ENCODE measurements at places on chromosomes 2 and 18.

- no peak for DNase-seq
Measured at GRCh38 chr2:156088587-156088986, 243.9 kb downstream of the NR4A2 start.

DNA sequence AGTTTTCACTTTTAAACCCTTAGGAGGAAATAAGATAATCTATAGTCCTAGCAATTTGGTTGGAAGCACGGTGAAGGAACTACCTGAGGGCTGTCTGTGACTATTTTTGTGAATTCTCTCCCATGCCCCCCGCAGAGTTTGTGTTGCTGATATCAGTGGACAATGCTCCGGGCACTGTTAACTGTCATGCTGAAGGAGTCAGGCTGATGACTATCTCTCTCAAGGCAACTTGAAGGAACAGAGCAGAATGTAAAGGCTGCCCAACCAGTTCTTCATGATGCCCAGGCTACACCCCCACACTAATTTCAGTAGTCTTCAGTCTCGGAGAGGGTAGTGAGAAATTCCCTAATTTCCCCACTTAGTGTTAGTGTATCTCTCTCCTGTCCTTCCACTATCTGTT lies 21.6 kb upstream of the RAB6C start:
- no peak for DNase-seq

DNA sequence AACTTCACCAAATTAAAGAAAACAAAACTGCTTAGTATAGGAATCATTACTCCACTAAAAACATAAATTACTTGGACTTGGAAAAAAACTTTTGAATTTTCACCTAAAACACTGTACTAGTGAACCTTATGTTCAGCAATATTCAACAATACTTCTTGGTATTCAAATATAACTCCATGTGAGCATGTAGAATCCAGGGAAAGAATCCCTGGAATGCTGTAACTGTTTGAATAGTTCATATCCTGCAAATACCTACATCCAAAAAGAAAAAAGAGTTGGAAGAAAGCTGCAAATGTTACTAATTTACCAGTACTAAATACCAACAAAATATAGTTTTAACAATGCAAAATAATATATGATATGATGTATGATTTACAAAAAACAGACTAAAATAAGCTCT lies 65.4 kb downstream of the IKZF2 start:
- no peak for DNase-seq

- DNase-seq: no peak
Measured at GRCh38 chr2:222298311-222299150, at the start of gene PAX3. PAX3 (minus strand) TSS chr2:222298998; CDS start chr2:222298615, 383 bp downstream.

GRCh38 chr18:778194-778927 lies 33.7 kb downstream of the YES1 start:
- no peak for DNase-seq

DNA sequence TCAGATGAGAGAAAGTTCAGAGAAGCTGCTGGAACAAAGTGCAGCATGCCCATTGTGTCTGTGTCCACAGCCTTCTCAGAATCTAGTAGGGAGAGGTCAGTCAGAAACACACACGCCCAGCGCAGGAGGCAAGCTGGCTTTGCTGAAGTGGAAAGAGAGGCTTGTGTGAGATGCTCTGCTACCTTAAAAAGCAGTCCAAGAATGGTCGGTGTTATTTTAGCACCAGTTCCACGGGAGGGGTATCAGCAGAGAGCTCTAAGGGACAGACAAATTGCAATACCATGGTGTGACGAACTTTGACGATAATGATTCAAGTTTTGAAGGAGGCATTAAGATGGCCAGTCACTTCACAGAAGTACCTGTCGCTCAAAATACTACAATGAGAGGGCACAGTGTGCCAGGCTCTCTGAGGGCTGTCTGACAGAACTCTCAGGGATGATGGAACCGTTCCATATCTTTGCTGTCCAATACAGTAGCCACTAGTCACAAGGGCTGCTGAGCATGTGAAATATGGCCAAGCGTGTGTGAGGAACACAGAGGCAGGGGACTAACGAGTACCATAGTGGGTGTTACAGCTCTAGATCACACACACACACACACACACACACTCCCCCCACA lies 237.5 kb upstream of the TMEM200C start:
- no peak for DNase-seq

GRCh38 chr18:41870191-41870590 lies 84.8 kb upstream of the PIK3C3 start:
- no peak for DNase-seq

DNA sequence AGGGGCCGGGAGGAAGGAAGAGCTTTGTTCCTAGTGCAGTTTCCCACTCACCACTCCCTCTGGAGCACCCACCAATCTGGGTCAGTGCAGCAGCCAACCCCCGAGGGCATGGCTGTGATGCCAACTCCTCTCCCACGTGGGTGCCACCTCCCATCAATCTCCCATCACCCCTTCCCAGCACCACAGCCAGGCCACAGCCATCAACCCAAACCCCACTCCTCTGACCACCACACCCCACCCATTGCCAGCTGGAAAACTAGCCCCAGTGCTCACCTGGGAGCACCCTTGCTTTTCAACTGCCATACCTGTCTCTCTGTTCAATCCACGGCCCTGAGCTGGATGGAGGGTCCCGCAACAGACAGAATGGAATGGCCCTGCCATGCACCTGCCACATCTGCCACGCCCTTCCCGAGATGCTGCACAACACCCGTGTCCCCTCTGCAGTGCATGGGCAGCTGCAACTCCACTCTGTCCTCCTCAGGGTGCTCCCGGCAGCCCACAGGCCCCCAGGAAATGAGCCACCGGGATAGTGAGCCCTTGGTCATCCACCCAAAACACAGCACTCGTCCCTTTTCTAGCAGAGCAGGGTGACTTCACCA lies 112.4 kb upstream of the ID2 start:
- DNase-seq: no peak

DNA sequence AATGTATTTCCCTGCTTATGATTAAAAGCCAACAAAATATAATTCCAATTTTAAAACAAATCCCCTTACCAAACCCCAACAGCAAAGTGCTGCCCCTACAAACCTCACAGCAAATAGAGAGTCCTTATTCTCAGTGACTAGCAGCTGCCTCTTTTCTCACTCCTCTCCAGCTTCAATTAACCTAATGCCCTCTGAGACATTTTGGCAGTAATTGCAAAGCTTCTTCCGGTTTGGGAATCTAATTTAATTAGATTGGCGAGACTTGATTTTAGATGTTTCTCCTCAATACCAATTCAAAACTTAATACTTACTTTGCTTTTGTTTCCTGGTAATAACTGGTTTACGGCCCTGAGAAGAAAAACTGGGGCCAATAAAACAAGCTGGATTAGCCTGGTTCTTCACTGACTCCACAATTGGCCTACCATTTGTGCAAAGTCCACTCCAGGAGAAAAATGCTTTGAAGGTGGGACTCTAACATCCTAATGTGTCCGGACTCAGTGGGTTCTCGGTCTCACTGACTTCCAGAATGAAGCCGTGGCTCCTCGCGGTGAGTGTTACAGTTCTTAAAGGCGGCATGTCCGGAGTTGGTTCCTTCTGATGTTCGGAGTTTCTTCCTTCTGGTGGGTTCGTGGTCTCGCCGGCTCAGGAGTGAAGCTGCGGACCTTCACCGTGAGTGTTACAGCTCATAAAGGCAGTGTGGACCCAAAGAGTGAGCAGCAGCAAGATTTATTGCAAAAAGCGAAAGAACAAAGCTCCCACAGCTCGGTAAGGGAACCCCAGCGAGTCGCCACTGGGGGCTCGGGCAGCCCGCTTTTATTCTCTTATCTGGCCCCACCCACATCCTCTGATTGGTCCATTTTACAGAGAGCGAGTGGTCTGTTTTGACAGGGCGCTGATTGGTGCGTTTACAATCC lies 52.8 kb downstream of the SLC35F5 start:
- DNase-seq: no peak

DNA sequence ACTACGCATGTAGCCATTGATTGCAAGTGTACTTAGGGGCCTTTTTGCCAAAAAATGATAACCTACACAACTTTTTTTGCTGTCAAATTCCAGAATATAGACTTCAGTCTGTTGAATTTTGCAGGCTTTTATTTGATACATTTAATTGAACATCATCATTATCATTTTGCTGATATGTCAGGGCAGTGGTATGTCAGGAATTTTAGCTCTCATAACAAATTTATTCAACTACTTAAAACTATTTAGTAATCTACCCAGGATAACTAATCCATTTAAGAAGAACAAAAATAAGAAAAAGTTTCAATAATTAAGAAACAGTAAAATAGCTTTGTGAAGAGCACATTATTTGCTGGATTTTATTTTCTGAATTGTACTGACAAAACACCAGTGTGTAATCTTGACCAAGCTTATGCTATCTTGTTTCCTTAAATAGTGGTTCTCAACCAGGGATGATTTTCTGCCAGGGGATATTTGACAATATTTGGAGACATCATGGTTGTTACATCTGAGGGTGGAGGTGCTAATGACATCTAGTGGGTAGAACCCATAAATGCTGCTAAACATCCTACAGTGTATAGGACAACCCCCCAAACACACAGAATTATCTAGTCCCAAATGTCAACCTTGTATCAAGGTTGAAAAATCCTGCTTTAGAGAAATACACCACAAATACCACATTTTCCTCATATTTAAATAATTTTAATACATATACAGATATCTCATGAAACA lies 12.1 kb upstream of the TTN start:
- DNase-seq: no peak

DNA sequence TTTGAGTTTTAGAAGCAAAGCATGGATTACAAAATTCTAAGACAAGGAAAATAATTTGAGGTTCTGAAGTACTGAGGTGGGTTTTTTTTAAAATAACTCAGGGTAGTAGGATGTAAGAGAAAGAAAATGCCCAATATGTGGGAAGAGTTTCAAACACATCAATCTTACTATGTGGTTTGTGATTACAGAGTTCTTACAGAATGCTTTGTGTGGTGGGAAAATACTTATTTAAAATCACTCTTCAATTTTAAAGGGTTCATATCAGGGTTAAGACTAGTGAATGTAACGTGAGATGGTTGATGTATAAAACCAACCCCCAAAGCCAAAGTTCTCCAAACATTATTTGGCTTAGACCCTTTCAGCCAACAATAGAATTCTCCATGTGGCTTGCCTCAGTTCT lies 173.5 kb downstream of the UBE2E3 start:
- no peak for DNase-seq

- no peak for DNase-seq
Measured at GRCh38 chr2:29033656-29034055, 40.7 kb downstream of the PCARE start.

DNA sequence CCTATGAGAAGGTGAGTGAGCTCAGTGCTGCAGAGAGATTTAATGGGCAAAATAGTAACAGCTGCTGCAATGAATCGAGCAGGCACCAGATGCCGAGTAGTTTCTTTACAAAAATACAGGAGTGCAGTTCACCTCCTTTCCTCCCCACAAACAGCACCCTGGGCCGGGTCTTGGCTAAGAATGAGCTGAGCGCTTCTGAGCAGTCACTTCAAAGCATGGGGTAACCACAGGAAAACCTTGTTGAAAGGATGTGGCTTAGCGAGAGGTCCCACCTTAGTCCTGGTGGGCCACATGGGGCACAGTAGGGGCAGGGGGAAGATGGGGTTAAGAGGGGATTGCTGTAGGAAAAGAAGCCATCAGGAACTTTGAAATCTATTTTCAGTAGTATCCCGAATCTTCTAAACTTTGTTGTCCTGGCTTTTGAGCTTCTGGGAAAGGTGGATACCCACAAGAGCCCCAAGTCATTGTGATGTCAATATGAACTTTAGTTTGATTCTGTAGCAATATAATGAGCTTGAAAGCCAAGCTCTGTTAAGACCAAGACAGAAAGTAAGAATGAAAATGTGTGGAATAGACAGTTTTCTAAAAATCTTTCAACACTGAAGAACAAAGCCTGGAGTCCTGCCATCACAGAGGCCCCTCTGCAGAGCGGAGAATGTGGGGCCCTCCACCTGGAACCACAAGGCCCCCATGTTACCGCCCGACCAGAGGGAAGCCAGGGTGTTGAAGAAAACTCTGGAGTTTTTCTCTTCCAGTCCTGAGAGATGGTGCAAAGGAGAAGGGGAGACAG lies 101.0 kb upstream of the ZNF236 start:
- no peak for DNase-seq

DNA sequence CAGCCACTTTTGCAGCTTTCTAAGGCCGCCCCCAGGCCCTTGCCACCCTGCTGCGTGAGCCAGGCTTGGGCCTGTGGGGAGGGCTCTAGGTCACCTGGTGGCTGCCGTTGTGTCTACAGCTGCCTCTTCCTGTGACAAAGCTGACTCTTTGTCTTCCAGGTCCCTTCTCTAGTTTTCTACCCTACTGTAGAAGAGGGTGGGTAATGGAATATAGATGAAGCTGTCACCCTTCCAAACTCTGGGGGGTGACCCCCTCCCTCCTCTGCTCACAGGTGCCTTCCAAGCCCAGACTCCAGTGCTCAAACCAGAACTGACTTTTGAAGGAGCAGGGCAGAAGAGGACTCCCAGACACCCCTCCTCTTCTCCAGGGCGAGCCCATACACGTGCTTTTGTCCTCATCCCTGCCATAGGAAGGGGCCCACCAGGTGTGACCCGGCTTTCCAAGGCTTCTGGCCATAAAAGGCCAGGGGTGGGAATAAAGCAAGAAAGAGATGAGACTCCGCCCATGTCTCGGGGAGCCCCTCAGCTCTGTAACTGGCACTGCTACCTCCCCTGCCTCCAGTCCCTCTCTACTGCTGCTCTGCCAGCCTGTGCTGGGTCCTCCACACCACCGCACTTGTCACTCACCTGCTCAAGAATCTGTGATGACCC lies 17.9 kb upstream of the SDC1 start:
- no peak for DNase-seq

DNA sequence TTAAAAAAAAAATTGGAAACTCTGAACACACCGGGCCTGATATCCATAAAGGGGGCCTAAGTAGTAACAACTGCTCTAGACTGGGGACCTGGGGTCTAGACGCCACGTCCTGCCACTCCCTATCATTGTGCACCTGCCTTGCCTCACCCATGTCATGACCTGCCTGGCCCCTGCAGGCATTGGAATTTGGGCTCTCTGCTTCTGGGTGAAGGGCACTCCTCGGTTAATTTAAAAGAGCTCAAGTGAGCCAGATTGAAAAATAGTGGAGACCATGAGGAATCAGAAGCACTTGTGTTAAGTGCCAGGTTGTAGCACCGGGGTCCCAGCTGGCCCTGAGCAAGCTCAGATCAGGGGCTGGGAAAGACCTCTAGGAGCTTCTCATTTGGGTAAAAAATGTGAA lies 48.1 kb downstream of the SLC4A1AP start:
- no peak for DNase-seq

DNA sequence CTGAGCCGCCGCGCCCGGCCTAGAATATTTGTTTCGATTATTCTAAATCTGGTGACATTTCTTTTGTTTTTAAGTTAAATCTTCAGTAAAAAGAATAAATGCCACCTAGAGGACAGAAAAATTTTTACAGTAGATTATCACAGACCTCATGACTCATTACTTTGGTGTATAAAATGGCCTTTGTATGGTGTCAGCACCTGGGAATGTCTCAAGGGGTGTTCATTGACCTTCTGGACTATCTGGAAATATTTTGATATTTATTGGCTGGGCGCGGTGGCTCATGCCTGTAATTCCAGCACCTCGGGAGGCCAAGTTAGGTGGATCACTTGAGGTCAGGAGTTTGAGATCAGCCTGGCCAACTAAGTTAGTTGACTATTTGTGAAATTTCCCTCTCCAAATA lies 30.3 kb upstream of the SLC30A6 start:
- no peak for DNase-seq
